ENCODE measurements at places on chromosomes 2 and 18.

DNA sequence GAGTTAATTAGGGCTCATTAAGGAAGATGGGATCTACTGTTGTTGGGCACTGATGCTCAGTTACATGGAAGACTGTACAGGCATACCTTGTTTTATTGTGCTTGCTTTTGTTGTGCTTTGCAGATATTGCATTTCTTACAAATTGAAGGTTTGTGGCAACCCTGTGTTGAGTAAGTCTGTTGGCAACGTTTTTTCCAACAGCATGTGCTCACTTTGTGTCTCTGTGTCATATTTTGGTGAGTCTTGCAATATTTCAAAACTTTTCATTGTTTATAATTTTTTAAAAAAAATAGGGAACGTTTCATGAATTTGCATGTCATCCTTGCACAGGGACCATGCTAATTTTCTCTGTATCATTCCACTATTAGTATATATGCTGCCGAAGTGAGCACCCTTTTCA is 15.6 kb downstream of the PHLPP1 start:
- DNase-seq, result no peak

- DNase-seq, result no peak
These were observed 93.5 kb downstream of the TNS1 start for GRCh38 chr2:217909156-217909820.

DNA sequence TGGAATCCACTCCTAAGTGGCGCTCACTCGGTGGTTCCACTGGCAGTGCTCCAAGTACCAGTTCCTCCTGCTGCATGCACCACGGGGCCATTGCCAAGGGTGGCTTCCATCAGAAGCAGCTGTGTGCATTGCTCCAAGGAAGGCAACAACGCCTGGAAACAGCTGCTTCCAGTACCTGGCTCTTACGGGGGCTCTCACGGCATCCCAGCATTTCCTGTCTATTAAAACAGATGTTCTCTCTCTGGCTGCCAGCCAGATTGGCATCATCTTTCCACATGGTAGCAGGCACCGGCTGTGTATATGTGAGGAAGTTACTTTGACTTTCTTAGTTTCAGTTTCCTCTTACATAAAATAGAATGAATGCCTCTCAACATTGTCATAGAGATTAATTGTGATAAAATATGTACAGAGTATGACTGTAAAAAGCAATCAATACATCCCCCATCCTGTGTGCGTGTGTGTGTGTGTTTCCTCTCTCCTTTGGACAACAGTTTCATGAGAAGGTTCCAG is 84.9 kb downstream of the CMPK2 start:
- DNase-seq, result peak; percentile 86

GRCh38 chr2:165793779-165794535 is at the start of gene GALNT3:
Gene GALNT3 (minus strand): TSS chr2:165794247. CDS start chr2:165770700, 23,547 bp downstream.
- peak; percentile 75 for DNase-seq

DNA sequence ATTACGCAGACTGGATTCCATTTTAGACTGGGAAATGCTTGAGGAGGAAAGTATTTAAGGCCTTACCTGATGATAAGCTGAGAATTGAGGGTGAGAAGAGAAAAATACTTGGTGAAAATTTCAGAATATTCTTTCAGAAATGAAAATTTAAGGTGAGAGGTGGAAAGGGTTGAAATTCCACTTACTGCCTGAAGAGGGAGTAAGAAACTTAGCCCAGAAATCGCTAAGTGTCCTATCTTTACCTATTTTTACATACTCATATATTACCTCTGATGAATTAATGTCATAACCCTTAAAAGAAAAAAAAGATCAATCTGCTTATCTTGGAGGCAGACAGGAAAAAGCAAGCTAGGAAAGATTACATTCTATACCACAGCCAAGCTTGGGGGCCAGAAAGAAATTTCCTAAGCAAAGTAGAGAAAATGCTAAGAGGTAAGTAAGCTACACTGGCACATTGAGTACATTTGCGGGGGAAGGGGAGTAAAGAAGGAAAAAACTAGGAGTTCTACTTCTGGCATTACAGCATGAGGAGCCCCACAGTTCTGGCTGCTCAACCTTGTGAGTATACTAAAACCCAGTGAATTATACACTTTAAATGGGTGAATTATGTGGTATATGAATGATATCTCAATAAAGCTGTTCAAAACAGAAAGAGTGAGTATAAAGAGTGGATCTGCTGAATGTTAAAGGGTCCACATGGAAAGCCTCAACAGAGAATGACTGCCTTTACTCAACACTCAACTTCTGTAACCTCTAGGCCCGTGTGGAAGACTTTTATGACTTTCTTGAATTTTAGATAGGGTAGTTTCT is 33.8 kb downstream of the SMC6 start:
- no peak for DNase-seq

GRCh38 chr2:128215897-128216642 is 102.6 kb downstream of the HS6ST1 start:
- DNase-seq, result no peak

GRCh38 chr18:78979730-78980278 is at the start of gene SALL3:
Gene SALL3 (plus strand): TSS chr18:78979818. CDS start chr18:78980275, 457 bp downstream.
- peak; percentile 64 for DNase-seq

DNA sequence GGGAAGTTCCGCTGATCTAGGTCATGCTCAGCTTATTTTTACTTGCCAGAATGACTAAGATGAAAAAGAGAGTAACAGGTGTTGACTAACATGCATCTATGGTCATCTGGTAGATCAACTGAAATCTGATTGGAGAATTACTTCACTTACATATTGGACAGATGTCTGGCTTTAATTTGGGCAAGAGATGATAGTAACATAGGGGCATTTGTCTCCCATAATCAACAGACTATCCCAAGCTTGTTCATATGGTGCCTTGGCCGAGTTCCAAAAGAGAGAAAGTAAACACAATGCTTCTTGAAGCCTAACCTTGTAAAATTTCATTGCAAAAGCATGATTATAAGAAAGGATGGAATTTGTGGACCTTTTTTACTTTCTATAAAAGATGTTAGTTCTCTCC is 503.7 kb downstream of the ADCYAP1 start:
- DNase-seq, result peak; percentile 19

DNA sequence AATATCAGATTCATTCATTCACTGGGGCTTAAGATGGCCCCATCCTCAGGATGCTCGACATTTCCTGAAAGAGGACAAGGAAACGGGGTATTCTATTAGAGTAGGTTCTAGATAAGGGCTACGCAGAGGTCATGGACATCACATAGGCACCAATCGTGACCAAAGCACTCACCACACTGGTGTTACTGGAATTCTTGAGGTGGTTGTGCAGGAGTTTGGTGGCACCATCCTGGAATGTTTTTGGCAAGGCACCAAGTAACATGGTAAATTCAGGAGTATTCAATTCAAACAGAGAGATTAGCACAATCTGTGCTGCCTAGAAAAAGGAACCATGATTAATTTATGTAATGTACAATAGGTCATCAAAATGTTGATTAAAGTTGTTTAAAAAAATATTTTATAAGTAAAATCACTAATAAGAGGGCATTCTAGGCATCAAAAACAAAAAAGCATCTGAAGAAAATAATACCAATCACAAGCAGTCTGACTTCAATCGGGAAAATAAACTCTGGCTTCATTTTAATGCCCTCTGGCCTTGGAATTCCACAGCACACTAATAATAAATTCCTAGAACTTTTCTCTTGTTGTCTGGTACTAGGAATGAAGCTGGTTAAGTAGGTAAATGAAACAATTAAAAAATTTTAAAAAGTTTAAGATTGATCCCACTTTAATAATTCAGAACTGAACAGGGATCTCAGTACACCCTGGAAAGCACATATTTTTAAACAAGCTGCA is 102.8 kb upstream of the TFCP2L1 start:
- no peak for DNase-seq

GRCh38 chr2:148653437-148653836 is 8.9 kb downstream of the EPC2 start:
- DNase-seq, result no peak

- DNase-seq, result no peak
These were observed 30.2 kb upstream of the DOCK10 start for GRCh38 chr2:225072444-225072843.

DNA sequence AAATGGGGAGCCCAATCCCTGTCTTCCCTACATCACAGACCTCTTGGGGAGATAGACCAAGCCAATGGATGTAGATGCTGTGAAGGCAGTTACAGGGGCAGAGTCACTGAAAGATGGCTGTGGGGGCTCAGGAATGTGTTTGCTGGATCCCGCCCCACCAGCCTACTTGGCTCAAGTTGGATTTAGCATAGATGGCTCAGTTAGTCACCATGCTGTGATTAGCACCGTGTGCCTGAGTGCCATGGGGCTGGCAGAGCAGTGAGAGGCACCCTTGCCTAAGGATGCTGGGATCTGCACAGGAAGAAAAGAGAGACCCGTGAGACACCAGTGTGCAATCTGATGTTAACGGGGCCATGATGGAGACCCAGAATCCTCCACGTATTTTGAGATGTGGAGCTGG is 228.3 kb downstream of the DYSF start:
- DNase-seq, result no peak

- DNase-seq, result no peak
These were observed 89.9 kb upstream of the CDCA7 start for GRCh38 chr2:173264603-173265366.

DNA sequence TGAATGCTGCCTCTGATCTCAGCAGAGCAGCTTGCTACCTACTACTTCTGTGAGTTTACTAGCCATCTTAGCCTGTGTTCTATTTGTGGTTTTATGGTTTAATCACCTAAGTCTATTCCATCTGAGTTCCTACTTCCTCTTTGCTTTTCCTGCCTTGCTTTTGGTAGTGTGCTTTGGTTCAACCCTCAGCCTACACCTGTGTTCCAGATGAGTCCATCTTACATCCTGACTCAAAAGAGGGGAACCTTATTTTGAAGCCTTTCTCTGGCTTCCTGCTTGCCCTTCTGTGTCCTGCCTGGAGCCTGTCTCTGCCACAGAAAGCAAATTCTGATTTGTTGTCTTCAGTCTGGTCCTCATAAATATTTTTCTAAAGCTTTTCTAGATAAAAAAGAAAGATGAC is 530.3 kb upstream of the MEX3C start:
- no peak for DNase-seq

DNA sequence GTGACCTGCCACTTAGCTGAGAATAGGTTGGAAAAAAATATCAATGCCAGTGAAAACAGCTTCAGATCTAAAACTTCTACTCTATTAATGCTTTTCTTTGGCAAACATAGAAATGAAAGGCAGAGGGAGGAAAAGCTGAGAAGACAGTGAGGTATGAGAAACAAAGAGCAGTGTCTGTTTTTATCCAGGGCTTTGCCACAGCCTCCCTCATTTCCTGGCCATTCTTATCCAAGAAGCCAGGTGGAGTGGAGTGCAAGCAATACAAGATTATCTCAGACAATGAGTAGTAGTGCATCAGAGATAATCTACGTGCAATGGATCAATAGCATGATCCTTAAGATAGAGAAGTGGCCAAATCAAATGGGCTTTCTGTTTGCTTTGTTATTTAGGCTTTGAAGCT is 808.7 kb upstream of the PIK3C3 start:
- DNase-seq, result peak; percentile 75

GRCh38 chr2:224085246-224085645 is 46.2 kb upstream of the SERPINE2 start:
- DNase-seq, result no peak

DNA sequence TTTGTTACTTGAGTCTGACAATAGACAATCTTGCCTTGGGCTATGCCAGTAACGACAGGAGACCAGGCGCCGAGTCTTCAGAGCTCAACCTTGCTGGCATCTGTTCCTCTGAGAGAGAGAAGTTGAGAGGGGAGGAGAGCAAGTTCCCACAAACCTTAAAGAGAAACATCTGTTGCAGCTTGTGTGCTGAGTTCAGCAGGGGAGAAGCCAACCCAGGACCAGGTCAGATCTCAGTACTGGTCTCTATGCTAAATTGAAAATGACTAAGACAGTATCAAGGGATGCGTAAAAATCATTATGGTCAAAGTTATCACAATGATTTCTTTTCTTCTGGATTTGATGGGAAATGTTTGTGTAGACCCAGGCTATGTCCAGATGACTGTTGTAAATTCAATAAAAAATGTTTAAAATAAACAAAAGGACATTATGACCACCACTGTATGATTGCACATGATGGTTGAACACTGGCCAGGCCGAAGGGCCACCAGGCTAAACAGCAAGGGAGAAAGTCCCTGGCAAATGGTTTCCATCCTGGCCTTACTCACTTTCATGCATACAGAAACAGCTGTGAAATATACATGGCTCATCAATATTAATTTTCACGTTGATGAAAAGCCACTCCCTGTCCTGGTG is 100.3 kb upstream of the PMAIP1 start:
- DNase-seq, result no peak

- DNase-seq, result peak; percentile 44
These were observed 148.3 kb downstream of the SATB2 start for GRCh38 chr2:199309411-199309810.

DNA sequence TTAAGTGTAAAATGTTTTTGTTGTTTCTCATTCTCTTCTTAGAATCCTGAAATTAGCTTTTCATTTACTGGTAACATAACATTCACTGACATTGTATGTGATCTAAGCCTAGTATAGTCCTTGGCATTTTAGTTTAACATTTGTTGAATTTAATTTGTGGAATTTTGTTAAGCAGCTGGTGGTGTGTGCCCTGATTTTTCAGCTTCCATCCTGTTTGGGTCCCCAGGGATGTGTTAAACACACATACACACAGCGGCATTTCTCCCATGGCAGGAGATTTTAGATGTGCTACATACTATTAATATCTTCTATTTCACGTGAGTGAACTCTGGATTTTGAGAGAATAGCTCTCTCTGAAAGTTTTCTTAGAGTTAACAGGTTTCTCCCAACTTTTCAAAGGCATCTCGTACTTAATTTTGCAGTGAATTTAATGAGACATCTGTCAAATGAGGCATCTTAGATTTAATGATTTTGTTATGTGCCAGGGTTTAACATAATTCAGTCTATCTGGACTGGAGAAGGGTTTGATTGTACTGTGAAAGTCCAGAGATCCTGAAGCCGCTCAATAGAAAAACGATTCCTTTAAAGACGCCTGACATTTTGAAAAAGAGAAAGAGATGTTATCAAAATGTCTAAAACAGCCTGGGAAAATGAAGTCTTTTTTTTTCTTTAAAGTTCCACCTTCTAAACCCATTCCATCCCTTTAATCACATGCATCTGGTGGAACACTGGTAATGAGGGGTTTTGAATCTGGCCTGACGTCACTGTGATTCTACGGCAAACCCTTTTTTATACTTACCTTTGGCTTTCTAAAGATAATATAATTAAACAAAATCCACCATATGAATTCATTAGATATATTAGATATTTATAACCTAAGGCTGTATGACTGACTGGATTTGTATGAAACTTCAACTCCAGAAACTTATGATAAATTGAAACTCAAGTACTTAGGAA is 6.8 kb downstream of the PHLPP1 start:
- no peak for DNase-seq

DNA sequence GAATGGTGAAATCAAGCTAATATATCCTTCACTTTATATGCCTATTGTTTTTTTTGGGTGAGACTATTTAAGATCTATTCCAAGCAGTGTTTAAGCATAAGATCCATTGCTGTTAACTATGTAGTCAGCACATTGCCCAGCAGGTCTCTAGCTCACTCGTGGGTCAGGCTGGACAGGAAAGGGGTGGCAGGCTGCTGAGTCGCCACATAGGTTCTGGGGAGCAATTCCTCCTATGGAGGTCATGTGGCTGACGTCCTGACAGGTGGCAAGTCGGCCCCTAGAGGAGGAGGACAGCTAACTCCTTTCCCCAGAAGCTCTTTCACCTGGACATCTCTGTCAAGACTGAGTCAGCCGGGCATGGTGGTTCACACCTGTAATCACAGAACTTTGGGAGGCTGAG is 13.9 kb upstream of the RAB31 start:
- DNase-seq, result no peak

- DNase-seq, result no peak
These were observed 75.3 kb downstream of the TMEM18 start for GRCh38 chr2:601806-602455.

GRCh38 chr2:121605820-121606733 is 43.2 kb downstream of the CLASP1 start:
- no peak for DNase-seq

GRCh38 chr2:104068665-104069064 is 785.2 kb upstream of the POU3F3 start:
- DNase-seq, result no peak
